ENCODE measurements at places on chromosomes 2 and 18.

DNA sequence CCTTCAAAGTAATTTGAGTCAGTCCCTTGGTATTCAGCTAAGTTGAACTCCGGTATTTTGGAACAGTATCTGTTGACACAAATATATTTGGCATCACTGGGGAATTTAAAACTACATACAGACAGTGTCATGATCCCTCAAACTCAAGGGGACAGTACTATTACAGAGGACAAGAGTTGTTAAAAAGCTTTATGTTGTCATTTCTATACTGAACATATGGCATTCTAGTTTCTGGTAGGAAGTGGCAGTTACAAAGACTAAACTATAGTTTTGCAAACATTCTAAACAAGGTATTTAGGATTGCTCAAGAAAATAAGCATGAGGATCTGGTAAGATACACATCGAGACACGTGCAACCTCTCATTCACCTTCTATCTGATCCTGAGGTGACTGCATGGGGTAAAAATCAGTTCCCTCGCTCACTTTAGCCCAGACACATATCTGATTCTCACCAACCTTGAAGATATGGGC lies 16.6 kb upstream of the CCNYL1 start:
- no peak for DNase-seq

DNA sequence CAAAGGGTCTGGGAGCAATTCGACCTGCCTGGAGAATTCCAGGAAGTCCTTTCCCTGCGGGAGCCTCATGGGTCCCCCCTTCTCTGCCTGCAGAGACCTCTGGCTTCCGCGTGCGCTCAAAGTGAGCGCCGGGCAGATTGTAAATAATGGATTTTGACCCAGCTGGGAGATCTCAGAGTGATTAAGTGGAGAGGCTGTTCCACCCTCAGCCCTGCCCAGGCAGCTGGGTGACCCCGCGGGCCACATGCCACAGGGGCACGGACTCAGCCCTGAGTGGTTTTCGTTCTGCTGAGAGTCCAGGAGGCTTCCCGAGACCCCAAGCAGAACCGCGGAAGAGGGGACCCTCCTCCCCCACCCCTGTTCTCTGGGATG lies 1.2 kb downstream of the KCNG2 start:
- no peak for DNase-seq

DNA sequence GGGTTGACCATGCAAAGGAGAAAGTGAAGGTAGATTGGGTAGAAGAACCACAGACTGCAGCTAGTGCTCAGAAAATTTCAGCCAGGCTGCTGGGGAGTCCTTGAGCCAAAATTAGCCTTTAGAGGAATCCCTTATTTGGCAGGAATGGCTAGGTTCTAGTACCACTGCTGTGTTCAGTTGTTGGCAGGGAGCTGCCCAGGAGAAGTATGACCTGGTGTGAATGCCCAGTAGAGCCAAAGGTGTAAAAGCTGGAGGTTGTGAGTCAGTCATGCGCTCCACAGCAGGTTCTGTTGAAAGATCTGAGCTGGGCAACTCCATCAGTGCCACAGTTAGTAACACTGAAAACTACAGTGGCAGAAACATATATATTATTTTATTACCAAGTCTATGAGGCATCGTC lies 36.4 kb upstream of the TBR1 start:
- DNase-seq, result no peak

GRCh38 chr2:230268606-230269243 lies 43.2 kb downstream of the SP140 start:
- DNase-seq, result no peak

Data from islet precursor cell (in vitro differentiated cells).